ENCODE measurements at places on chromosomes 16 and 17. TPM values are rescaled to one million over a fixed set of nuclear protein-coding genes. Genes with fewer than 3 reads are reported as not detected.

DNA sequence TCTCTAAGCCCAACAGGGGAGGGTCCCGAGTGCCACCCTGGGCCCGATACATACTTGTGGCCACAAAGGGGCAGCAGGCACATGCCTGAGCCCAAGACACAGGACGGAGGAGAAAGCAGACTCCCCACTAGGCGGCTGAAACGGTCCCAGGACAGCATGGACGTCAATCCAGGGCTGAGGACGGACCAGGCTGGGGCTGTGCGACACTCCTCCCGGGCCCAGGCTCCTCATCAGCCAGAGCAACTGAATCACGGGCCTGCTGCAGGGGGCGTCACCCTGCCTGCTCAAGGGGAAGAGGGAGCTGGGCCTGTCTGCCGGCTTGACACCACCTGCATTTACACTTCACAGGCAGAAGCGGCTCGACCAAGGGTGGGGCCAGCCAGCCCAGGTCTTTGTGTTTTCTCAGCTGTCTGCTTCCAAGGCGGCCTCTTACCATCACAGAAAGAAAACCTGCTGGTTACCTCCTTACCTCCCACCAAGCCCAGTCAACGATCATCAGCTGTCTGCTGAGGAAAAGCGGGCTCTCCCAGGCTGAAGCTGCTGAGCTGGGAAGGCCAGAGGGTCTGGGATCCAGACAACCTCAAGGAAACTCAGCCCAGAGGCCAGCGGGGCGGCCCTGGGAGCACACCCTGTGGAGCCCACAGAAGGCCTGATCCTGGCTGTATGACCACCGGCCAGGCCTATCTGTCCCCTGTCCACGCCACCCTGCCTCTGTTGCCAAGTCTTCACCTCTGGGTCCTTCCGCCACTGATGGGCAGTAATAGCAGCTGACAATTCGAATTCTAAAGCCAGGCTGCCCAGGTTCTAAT is 26.4 kb downstream of the KIFC3 start:
- H3K4me3 ChIP-seq: no peak overlapping the region
- H3K27ac ChIP-seq: no peak overlapping the region
- H3K27me3 ChIP-seq: no peaks in the 10 kb centered on the region

GRCh38 chr16:16075488-16076422 is 126.3 kb downstream of the ABCC1 start:
- no peaks in the 10 kb centered on the region for H3K4me1 ChIP-seq
- H3K4me3 ChIP-seq: no peak overlapping the region
- no peak overlapping the region for H3K27ac ChIP-seq
- H3K27me3 ChIP-seq: no peaks in the 10 kb centered on the region
- DNase-seq: no peak
- H3K36me3 ChIP-seq: peaks cover 20% of the 10 kb centered on the region

The SLFN13 gene
- 7.0 TPM for polyA plus RNA-seq

- no peaks in the 10 kb centered on the region for H3K27me3 ChIP-seq
- no peaks in the 10 kb centered on the region for H3K4me1 ChIP-seq
- peaks cover 29% of the 10 kb centered on the region for H3K36me3 ChIP-seq
- H3K27ac ChIP-seq: no peak overlapping the region
- no peak for DNase-seq
Observed at GRCh38 chr16:4383591-4384444, 12.2 kb downstream of the VASN start.

- H3K27me3 ChIP-seq: peaks cover 2% of the 10 kb centered on the region
- peaks cover 7% of the 10 kb centered on the region for H3K36me3 ChIP-seq
- no peak for DNase-seq
- H3K4me1 ChIP-seq: peaks cover 23% of the 10 kb centered on the region
Observed at GRCh38 chr16:68360956-68361355, 50.1 kb downstream of the PRMT7 start.

DNA sequence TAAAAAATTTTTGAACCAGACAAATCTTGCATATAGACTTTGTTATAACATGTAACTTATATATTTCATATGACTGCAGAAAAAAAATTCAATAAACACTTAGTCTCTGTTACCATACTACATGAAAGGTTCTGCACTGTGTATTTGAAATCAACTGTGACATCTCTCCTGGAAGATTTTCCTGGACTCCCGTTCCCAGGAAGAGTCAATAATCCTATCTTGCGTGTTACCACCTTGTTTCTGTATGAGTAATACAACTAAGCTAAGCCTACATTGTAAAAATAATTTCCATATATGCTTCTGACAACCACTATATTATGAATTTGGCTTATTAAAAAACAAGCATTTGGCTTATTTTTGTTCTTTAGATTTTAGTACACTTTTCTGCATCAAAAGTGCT is 665.6 kb upstream of the SOX9 start:
- H3K4me3 ChIP-seq: no peak overlapping the region
- no peaks in the 10 kb centered on the region for H3K4me1 ChIP-seq
- no peaks in the 10 kb centered on the region for H3K36me3 ChIP-seq
- no peak for DNase-seq
- no peaks in the 10 kb centered on the region for H3K27me3 ChIP-seq

GRCh38 chr16:27999687-28000086 is 63.8 kb downstream of the GSG1L start:
- no peak overlapping the region for H3K27ac ChIP-seq
- H3K36me3 ChIP-seq: no peaks in the 10 kb centered on the region
- no peak overlapping the region for H3K4me3 ChIP-seq
- no peaks in the 10 kb centered on the region for H3K27me3 ChIP-seq
- no peak for DNase-seq

DNA sequence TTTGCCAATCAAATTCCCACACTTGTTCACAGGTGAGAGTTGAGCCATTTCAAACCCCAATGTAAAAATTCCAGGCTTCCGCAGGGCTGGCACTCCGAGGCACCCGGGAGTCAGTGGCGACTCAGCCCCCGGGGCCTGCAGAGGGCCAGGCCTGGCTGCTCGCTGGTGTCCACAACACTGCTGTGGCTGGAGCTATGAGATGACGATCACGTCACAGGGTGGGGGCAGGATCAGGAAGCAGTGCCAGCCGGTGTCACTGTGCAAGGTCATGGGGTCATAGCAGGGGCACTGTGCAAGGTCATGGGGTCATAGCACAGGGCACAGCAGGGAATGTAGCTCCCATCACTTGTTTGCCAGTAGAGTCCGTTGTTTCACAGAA is 7.8 kb downstream of the VPS4A start:
- no peak overlapping the region for H3K4me3 ChIP-seq
- no peaks in the 10 kb centered on the region for H3K27me3 ChIP-seq
- DNase-seq: no peak
- no peaks in the 10 kb centered on the region for H3K4me1 ChIP-seq
- H3K27ac ChIP-seq: no peak overlapping the region

- H3K36me3 ChIP-seq: no peaks in the 10 kb centered on the region
- DNase-seq: no peak
- H3K27me3 ChIP-seq: peaks cover 16% of the 10 kb centered on the region
- H3K4me3 ChIP-seq: no peak overlapping the region
Observed at GRCh38 chr16:31572821-31573220, 45.1 kb downstream of the AHSP start.

Data from CD8-positive, alpha-beta memory T cell (primary cell).